ENCODE measurements at places on chromosomes 4 and X.

- no peak for DNase-seq
These were observed at the start of gene PF4V1 for GRCh38 chr4:73853246-73853704. TSS of gene PF4V1 (plus strand) at chr4:73853296. CDS start at chr4:73853363, 67 bp downstream.

GRCh38 chrX:105109936-105110335, 110.6 kb downstream of the TEX13A start:
- DNase-seq = no peak

GRCh38 chrX:110966839-110967238, 129.2 kb upstream of the PAK3 start:
- no peak for DNase-seq

DNA sequence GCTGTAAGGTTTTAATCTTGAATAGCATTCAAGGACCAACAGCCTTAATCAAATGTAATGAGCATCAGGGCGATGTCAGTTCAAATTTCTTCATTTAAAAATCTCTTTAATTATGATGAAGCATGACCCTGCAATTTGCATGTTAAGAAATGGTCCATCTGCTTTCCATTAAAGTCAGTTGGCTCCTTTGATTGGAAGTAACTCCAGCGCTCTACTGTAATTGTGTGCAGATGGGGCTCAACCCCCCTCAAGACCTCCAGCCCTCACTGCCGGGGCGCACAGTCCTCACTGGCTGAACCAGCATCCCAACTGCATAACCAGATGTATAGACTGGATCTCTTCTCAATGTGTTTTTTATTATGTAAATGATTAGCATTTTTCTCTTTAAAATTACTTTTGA, 126.9 kb downstream of the VCX3B start:
- DNase-seq = no peak

Data from CD8-positive, alpha-beta T cell (primary cell).